ENCODE measurements at places on chromosomes 1 and 21. TPM values are rescaled to one million over a fixed set of nuclear protein-coding genes. Genes with fewer than 3 reads are reported as not detected.

POLR3GL gene
- total RNA-seq: 3.7 TPM

LDLRAD1 gene
- not detected for total RNA-seq

DNA sequence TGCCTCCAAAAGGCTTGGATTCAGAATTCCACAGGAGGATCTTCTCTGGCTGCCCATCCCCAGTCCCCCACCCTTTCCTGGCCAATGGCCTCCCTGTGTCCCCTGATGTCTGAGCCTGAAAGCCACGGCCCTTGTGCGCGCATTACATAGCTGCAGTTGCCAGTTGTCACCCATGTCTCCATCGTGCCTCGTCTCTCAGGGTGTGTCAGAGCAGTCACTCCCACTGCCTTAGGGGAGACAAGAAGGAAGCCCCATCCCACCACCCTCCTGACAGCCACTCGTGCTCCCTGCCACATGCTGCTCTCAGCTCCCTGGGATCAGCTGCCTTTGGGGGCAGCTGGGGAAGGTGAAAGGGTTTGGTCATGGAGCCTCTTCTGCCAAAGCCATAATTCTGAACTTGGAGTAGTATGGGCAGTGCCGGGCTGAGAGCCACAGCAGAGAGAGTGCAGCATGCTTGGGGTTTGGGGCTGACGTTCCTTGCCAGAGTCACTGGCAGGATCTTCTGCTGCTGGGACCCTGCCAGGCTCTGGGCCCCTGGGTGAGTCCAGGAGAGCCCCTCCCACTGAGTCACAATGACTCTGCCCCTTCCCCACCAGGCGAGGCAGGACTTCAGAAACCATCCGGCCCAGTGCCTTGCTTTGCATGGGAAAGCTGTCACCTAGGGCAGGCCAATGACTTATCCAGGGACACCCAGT lies 285.9 kb upstream of the VAMP3 start:
- no peak for DNase-seq
- H3K27me3 ChIP-seq: peaks cover 40% of the 10 kb centered on the region
- H3K4me1 ChIP-seq: no peaks in the 10 kb centered on the region
- no peaks in the 10 kb centered on the region for H3K36me3 ChIP-seq
- no peak overlapping the region for H3K27ac ChIP-seq

- H3K36me3 ChIP-seq: no peaks in the 10 kb centered on the region
- no peak overlapping the region for H3K4me3 ChIP-seq
- H3K27ac ChIP-seq: no peak overlapping the region
- no peaks in the 10 kb centered on the region for H3K4me1 ChIP-seq
- DNase-seq: no peak
These were observed 255.9 kb upstream of the VAMP3 start for GRCh38 chr1:7515175-7515574.

DNA sequence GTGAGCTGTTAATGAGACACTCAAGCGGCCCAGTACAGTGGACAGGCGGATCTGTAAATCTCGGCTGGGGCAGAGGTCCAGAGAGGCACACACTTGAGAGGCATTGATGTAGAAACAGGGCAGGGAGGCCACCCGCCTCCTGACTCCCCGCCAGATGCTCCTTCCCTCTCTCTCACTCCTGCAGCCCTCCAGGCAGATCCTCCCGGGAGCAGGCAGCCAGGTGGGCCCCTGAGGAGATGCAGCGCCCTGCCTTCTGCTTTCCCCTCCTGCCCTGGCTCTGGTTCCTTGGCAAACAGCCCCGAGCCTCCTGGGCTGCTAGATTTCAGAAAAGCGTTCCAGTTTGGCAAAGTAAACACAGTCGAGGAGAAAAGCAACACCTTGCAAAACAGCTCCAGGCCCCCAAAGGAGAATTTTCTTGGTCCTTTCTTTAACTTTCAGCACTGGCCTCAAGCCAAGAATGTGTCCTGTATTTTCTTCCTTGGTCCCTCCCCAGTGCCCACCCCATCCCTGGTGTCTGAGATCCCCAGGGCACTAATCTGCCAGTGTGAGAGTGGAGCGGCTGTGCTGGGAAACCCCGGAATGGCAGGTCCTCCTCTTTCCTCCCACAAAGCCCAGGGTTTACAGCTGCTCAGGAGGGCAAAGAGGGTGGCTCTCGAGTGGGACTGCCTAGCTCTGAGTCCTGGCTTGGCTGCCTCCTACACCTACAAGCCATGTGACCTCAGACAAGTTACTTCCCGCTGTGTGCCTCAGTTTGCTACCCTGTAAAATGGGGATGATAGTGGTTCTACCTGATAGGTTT lies 29.4 kb upstream of the IFNLR1 start:
- H3K27me3 ChIP-seq: no peaks in the 10 kb centered on the region
- no peaks in the 10 kb centered on the region for H3K36me3 ChIP-seq
- H3K4me1 ChIP-seq: 0 out of 2 replicates have a peak, but pooled peaks cover 7% of the 10 kb centered on the region
- H3K27ac ChIP-seq: no peak overlapping the region
- DNase-seq: peak; percentile 22

- no peak overlapping the region for H3K27ac ChIP-seq
- H3K27me3 ChIP-seq: peaks cover 95% of the 10 kb centered on the region
- H3K36me3 ChIP-seq: no peaks in the 10 kb centered on the region
- peak; percentile 9 for DNase-seq
- H3K4me1 ChIP-seq: no peaks in the 10 kb centered on the region
- no peak overlapping the region for H3K4me3 ChIP-seq
These were observed 211.0 kb upstream of the RAB4A start for GRCh38 chr1:229059671-229060539.

- H3K4me1 ChIP-seq: no peaks in the 10 kb centered on the region
- no peak overlapping the region for H3K27ac ChIP-seq
- H3K36me3 ChIP-seq: no peaks in the 10 kb centered on the region
- no peak overlapping the region for H3K4me3 ChIP-seq
These were observed 67.5 kb upstream of the CLDN14 start for GRCh38 chr21:36547464-36547863.

- no peaks in the 10 kb centered on the region for H3K36me3 ChIP-seq
- H3K27me3 ChIP-seq: no peaks in the 10 kb centered on the region
- H3K27ac ChIP-seq: no peak overlapping the region
- peaks cover 30% of the 10 kb centered on the region for H3K4me1 ChIP-seq
- DNase-seq: no peak
- no peak overlapping the region for H3K4me3 ChIP-seq
These were observed 69.2 kb downstream of the RUNX3 start for GRCh38 chr1:24860841-24861240.

DNA sequence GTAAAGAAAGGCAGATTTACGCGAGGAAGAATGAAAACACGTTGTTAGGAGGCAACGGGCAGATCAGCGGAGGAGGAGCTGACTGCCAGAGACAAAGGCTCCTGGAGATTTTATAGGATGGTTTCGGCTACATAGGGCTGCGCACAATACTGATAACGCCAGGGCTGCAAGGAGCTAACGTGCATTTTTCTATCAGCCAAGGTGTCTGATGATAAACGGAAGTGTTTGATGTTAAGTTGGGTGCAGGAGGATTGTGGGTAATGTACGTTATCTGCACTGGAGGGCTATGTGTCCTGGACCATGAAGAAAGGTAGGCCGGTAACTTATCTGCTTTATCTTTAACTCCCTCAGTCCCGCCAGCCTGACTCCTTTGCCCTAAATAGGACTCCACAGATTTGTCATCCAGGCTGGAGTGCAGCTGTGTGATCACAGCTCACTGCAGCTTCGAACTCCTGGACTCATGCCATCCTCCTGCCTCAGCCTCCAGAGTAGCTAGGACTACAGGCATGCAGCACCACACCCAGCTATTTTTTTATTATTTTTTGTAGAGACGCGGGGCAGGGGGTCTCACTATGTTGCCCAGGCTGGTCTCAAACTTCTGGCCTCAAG lies 29.6 kb downstream of the SETD4 start:
- peak; percentile 11 for DNase-seq
- no peaks in the 10 kb centered on the region for H3K27me3 ChIP-seq
- no peak overlapping the region for H3K27ac ChIP-seq
- no peak overlapping the region for H3K4me3 ChIP-seq

GRCh38 chr1:194309697-194310096 lies 1123.3 kb upstream of the B3GALT2 start:
- no peak for DNase-seq
- no peak overlapping the region for H3K4me3 ChIP-seq

DNA sequence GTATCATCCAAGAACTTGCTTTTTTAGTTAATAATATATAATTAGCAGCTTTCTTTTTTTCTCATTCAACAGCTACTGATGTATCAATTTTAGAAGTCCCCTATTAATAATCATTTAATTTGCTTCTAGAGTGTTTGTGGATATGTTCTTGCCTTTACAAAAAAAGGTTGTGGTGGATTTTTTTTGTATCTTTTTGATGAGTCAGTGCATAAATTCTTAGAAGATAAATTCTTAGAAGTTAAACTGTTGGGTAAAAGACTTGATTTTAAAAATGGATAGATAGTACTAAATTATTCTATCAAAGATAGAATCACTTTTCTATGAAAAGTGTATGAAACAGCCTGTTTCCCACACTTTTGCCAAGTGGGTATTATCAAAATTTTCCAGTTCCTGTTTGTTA lies 11.9 kb downstream of the FGGY start:
- H3K36me3 ChIP-seq: 0 out of 2 replicates have a peak, but pooled peaks cover 3% of the 10 kb centered on the region
- DNase-seq: no peak
- H3K27me3 ChIP-seq: no peaks in the 10 kb centered on the region
- no peak overlapping the region for H3K4me3 ChIP-seq
- no peak overlapping the region for H3K27ac ChIP-seq
